Fibroblast of mammary gland (primary cell): ENCODE measurements at places on chromosomes 11 and 22.

DNA sequence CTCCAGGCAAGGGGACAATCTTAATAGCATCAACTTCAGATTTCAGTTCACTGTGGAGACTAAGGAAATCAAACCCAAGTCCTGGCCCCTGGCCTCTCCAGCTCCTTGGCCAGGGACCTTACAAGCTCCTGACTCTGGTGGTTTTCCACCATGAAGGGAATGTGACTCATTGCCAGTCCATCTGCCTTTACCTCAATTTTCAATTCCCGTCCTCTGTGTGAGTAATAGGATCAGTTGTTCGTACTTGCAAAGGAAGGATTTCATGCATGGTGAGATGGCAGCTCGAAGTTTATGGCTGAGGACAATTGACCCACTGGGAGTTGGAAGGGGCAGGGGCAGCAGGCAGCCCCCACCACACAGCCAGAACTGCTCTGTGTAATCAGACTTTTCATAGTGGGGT, 42.5 kb downstream of the INSC start:
- peak; percentile 99 for DNase-seq

DNA sequence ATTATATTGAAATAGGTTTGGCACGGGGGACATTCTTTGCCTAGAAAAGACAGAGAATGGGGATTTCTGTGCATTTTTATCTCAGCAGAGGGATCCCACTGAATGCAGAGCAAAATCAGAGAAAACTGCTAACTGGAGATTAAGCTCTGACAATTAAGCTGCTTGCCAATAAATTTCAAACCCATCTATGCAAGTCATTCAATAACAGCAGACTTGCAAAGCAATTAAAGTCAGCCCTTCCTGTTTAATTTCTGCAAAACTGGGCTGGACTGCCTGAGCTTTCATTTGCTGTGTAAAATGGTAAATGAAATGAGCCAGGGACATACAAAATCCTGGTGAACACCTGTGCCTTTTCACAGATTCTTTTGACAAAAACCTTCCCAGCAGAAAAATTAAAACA, 1273.9 kb upstream of the CNTN5 start:
- DNase-seq = no peak

- DNase-seq = no peak
Observed at GRCh38 chr11:94630221-94630620, 63.1 kb downstream of the PIWIL4 start.

- no peak for DNase-seq
Observed at GRCh38 chr11:109526931-109527330, 104.9 kb downstream of the C11orf87 start.

GRCh38 chr11:12827929-12828812, 153.9 kb downstream of the TEAD1 start:
- peak; percentile 81 for DNase-seq

DNA sequence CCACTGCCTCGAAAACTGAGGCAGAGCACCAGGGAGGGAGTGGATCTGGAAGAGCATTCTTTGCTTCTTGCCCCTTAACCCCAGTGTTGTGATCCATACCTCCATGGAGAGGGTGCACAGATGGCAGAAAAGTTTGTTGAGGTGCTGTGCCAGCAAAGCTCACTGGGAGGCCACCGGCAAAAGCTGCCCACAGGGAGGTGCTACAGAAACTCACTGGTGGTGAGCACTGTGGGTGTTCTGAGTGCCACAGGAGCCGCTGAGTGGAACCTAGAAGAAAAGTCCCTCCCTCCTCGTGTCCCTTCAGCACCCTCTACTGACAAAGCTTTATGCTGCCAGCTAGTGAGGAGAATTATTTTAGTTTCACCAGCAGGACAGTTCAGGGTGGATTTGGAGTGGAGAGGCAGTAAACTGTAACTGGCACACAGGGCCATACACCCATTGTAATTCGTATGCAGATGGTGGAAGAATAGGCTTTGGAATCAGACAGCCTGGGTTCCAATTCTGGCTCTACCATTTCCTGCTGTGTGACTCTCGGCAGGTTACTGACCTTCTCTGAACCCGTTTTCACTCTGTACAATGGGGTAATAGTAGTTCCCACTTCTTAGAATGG, 84.6 kb downstream of the SWAP70 start:
- DNase-seq = peak; percentile 78

- no peak for DNase-seq
Observed at GRCh38 chr11:35608502-35608901, 9.8 kb upstream of the FJX1 start.

GRCh38 chr11:71428861-71429435, 19.2 kb downstream of the DHCR7 start:
- DNase-seq = peak; percentile 54

GRCh38 chr11:125036933-125037332, 26.2 kb upstream of the SLC37A2 start:
- peak; percentile 98 for DNase-seq

DNA sequence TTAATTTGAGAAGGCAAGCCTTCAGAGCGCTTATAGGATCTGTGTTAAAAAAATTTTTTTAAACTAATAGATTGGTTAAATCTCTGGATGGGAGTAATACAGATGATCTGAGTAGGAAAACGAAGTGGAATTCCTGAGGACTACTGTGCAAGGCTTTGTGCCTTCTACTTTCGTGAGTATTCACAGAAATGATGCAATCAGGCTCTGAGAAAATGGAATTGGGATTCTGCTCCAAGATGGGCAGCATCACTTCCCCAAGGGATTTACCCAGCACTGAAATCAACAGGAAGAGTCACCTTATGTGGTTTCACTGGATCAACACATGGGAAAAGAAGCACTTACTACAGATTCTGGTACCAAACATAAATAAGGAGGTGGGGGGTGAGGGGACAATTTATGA, 12.5 kb downstream of the KMT5B start:
- peak; percentile 91 for DNase-seq

- DNase-seq = peak; percentile 1
Observed at GRCh38 chr11:61011950-61012736, 40.7 kb downstream of the CD6 start.

DNA sequence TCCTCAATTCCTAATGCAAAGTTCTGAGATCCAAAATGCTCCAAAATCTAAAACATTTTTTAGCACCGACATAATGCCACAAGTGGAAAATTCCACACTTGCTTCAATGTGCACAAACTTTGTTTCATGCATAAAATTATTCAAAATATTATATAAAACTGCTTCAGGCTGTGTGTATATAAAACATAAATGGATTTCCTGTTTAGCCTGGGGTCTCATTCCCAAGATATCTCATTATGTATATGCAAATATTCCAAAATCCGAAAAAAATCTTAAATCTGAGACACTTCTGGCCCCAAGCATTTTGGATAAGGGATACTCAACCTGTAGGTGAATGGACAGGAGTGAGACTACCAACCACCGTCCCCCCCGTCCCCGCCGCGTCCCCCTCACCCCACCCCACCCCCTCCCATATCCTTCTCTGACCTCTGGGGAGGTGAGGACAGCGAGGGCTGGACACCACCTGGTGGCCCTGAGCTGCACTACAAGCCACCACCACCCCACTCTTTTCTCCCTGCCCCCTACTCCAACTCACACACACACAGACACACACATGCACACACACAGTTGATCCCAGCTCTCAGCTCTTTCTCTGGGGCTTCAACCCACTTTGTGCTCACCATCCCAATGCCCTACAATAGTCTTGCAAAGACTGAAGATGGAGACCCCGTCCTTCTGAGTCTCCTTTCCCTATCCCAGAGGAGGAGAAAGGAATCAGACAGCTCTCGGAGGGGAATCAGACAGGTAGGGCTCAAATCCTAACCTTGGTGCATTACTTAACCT, 101.0 kb downstream of the PDE2A start:
- DNase-seq = peak; percentile 42
